ENCODE measurements at places on chromosomes 4 and X.

- no peak for DNase-seq
These were observed 194.0 kb upstream of the NUDT6 start for GRCh38 chr4:123116412-123116811.

DNA sequence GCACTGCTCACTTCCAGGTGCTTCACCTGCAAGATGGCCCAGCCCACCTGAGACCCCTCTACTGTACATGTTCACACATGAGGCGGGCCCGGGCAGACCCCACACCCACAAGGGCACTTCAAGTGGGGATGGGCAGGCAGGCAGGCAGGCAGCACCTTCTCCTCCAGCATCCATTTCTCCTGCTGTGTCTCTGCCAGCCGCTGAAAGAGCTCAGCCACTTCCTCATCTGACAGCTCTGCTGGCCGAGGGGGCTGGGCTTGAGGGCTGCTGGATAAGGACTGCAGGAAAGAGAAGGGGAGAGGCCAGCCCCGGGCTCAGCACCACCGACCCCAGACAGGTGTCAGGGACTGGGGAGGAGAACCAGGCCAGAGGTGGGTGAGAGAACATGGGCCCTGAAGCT is 4.4 kb upstream of the KCND1 start:
- no peak for DNase-seq

DNA sequence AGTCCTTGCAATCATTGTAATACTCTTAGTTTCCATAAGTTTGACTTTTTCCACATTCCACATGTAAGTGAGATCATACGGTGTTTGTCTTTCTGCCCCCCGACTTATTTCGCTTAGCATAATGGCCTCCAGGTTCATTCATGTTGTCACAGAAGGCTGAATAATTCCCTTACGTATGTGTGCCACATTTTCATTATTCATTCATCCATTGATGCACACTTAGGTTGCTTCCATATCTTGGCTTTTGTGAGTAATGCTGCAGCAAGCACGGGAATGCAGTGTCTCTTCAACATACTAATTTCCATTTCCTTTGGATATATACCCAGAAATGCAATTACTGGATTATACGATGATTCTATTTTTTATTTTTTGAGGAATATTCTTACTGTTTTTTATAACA is 22.0 kb upstream of the VEGFC start:
- DNase-seq = no peak

- DNase-seq = peak; percentile 76
These were observed at the start of gene ANXA5 for GRCh38 chr4:121696581-121697461. ANXA5 (minus strand) TSS chr4:121696980; CDS start chr4:121696589, 391 bp downstream.

- DNase-seq = no peak
These were observed 119.1 kb downstream of the SH3RF1 start for GRCh38 chr4:169151671-169152070.

- DNase-seq = no peak
These were observed 14.4 kb upstream of the SORBS2 start for GRCh38 chr4:185826381-185826780.

GRCh38 chr4:103076747-103077347 is at the start of gene SLC9B2:
SLC9B2 (minus strand) TSS chr4:103076761; CDS start chr4:103067550, 9,211 bp downstream.
- no peak for DNase-seq

DNA sequence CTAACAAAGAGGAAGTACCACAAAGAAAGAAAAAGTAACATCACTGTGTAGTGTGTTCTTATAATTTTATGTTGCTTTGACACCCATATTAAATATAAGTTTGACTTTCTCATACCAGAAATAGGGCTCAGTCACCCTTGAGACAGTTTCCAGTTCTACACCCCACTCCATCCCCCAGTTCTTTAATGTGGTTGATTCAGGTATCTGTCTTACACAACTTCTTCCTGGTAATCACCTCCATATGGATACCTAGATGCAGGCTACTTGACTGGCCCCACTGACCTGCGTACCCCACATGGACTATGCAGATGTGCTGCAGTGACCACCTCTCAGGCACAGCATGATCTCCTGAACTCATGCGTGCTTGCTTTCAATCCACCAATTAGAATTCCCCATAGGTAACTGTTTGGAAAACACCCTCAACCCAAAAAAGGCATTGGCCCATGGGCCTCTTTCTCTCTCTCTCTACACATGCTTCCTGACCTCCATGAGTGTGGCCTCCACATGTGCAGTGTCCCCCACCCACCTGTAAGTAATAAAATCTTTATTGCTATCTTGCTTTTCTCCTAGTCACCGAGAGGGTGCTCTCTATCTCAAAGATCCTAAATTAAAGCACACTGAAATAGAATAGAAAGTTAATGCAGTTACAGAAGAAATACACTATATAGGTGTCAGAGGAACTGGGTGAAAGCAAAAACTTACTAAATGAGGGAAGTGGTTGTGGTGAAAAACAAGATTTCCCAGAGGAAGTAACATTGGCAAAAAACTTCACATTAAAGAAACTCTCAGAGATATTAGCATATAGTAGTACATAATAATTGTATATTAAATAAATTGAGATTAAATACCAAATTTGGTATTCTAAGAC is 98.4 kb downstream of the ZAR1 start:
- no peak for DNase-seq
